ENCODE measurements at places on chromosomes 1 and 21. TPM values are rescaled to one million over a fixed set of nuclear protein-coding genes. Genes with fewer than 3 reads are reported as not detected.

The CRYBG2 gene
- total RNA-seq = 21.5 TPM

GRCh38 chr1:17932164-17932563 lies 175.4 kb upstream of the IGSF21 start:
- DNase-seq = no peak

DNA sequence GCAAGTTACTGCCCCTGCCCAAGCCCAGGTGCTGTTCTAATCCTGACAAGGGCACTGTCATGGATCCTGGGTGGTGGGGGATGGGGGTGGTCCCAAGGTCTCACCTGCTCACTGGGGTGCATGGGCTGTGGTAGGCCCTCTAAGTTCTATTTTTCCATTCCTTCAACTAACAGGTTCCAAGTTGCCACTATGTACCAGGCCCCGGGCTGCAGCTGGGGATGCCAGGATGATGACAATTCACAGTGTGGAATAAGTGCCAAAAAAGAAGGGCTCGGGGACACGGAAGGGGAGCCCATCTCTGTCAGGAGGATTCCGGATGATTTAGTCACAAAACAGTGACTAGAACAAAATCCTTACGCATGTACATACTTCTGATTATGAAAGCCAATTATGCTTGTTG lies 76.0 kb downstream of the STUM start:
- DNase-seq = no peak

DNA sequence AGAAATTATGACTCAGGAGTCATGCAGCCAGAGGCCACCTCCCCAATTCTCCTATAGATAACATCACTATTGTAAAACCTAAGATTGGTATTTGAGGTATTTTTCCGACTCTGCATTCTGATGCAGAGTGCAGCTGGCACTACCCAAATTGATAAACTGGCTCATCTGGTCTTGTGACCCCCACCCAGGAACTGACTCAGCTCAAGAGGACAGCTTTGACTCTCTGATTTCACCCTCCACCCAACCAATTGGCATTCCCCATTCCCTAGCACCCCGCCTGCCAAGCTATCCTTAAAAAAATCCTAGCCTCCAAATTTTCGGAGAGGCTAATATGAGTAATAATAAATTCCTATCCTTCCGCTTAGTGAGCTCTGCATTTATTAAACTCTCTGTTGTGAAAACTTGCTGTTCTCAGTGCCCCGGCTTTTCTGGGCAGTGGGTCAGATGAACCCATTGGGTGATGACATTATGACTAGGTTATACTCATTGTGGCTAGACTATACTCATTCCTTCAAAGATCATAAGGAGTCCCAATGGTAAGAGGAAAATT lies 39.4 kb upstream of the EPS15 start:
- DNase-seq = no peak

The OR10J1 gene
- not detected for total RNA-seq

DNA sequence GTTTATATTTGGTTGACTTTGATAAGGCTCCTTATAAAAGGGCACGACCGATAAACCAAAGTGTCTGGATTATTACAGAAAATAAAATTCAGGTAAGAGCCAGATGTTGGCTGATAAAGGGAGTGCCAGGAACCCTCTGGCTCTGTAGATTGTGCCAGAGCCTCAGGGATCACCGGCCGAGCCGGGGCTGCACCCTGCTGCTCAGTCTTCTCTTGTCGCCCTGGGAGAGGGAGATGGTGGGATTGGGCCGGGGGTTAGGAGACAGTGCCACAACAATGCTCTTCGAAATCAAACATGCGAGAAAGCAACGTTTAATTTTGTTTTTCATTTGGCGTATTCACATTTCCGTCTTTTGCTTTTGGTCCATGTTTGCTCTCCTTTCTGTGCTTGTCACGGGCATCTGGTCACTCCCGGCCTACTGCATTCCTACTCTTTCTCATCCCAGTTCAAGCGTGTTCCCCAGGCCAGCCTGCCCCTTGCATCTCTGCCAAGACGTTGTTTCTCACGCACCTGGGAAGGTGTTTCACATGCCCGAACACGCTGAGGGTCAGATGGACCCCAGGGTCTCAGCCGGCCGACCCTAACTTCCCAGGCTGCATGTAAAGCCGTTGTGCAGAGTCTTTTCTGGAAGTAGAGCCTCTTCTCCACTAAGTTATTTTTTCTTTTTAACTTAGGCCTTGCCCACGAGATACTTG lies 18.8 kb upstream of the C2CD2 start:
- DNase-seq = no peak

DNA sequence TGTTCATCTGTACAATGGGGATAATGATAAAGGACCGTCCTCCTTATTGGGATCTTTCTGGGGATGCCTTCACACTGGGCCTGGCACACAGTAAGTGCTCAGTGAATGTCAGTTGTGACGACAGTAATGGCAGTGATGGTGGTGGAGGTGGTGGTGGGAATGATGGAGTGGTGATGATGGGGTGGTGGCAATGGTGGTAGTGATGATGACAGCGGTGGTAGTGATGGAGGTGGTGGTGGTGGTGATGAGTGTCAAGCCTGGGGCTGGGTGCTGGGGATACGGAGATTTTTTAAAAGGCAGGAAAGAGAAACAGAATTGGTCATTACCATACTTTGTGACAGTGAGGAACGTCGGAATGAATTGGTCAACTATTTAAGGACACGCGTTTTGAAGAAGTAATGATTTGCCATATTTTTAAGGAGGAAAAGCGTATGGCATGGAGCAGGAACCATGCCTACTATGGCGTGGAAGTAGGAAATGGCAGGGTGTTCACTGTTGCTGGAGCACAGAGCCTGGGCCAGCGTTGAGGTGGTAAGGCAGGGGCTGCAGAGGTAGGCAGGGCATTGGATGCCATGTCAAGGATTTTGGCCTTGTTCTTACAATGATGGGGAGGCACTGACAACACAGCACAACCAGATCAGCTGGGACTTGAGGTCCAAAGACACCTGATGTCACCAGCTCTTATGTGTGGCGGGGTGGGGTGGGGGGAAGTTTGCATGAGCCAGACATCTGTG lies 128.7 kb downstream of the ACTL8 start:
- DNase-seq = no peak

DNA sequence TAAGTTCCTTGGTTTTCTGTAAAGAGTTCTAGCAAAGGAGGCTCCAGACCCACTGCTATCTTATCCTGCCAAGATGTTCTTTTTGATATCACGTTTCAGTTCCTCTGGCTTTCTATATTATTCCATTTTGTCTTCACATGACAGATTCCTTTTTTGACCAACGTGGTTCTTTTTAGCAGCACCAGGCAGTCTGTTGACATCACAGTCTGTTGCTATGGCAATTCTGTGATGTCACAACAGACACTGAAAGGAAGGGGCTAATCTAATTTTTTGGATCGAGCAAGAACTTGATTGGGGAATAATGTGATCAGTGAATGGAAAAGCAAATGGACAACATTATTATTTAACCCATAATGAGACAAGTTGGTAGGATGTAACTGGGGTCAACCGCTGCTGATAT lies 64.5 kb upstream of the GOLT1A start:
- no peak for DNase-seq

The LRRC41 gene
- total RNA-seq = 53.6 TPM

DNA sequence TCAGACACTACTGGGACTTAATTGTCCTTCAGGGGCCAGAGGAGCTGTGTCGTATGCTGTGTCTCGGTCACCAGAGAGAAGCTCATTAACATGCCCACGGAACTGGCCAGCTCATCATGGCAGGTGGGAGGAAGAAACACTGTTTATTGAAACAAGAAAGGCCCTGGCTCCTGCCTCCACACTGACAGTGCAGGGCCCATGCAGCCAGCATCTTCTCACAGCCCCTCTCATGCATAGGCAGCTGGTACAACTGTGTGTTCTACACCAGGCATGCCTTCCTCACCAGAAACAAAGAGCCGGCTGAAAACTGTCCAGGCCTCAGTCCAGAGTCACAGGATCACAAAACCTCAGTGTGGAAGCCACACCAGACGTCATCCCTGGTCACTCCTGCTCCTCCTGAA lies 106.0 kb downstream of the UBE2U start:
- DNase-seq = no peak

DNA sequence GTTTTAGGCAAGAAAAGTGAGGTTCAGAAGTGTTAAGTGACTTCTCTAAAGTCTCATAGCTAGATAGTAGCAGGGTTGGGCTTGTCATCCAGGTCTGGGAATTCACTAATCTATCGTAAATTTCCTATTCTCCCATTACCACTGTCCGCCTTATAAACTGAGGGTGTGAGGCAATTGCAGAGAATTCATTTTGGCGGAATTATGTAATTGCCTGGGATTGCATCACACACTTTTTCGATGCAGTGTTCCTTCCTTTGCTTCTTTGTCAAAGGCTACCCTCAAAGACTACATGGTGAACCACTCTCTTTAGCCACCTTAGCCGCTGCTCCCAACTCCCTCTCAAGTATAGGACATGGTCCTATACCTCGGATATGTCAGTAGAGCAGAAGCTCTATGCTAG lies 19.1 kb downstream of the SELP start:
- no peak for DNase-seq

DNA sequence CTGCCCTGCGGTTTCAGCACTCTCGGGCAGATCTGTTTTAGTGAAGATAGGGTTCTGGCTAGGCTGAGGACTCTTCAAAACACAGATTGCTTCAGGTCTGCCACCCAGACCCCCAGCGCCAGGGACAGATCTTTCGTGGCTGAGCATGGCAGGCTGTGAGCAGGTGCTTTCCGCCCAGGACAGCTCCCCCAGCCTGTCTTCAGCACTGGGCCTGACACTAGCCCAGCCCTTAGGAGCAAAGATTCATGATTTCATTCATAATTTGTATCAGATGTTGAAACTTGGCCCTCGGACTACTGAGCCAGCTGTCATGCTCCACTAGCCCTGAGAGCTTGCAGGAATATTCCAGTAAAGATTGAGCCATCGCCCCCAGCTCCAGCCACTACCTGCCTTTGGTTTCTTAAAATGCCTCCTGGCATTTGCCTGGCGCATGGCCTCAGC lies 5.9 kb downstream of the ADPRS start:
- DNase-seq = no peak

DNA sequence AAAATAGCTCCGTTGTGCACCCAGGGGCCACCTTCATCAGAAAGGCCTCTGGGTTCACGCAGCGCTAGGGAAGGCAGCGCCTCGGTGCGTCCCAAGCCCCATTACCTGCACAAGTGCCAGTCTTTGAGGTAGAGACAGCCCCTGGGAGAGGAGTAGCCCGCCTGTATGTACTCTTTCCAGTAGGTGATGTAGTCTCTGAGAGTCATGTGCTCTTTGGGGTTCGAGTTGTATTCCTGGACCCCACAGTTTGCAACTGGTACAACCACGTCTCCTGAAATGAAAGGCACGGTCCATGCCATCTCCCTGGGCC lies 601 bp downstream of the JMJD4 start:
- peak; percentile 21 for DNase-seq

- no peak for DNase-seq
These were observed 34.2 kb downstream of the NEK2 start for GRCh38 chr1:211641044-211641800.

- no peak for DNase-seq
These were observed 6.3 kb downstream of the ATF6 start for GRCh38 chr1:161772397-161772796.

DNA sequence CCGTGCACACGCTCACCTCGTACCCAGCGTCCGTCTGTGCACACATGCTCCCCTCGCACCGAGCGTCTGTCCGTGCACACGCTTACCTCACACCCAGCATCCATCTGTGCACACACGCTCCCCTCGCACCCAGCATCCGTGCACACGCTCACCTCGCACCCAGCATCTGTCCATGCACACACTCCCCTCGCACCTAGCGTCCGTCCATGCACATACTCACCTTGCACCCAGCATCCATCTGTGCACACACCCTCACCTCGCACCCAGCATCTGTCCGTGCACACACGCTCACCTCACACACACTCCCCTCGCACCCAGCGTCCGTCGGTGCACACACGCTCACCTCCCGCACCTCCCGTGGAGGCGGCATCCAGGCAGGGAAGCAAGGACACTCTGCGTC lies 24.4 kb upstream of the COL18A1 start:
- no peak for DNase-seq

The SLAMF6 gene
- 0.61 TPM for total RNA-seq

DNA sequence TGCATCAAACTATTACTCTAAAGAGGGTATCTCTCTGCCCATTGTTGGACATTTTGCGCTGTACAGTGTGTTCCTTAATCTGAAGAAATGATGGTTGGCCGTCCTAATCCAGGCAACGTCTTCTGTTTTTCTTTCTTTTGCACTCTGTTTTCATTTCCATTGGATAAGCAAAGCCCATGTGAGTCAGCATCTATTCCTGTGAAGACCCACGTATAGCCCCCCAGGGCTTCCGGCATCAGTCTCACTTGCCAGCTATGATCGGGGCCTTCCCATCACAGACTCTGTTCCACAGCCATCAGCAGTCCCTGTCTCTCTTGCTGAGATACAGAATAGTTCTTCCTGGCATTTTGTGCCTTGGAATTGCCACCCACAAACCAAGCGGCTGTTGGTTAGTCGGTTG lies 29.2 kb upstream of the BRDT start:
- DNase-seq = no peak

GRCh38 chr1:160030657-160031364 lies 979 bp downstream of the PIGM start:
- no peak for DNase-seq

The LRRIQ3 gene
- 0.34 TPM for total RNA-seq

- no peak for DNase-seq
These were observed 3.2 kb upstream of the NUAK2 start for GRCh38 chr1:205324781-205325180.

DNA sequence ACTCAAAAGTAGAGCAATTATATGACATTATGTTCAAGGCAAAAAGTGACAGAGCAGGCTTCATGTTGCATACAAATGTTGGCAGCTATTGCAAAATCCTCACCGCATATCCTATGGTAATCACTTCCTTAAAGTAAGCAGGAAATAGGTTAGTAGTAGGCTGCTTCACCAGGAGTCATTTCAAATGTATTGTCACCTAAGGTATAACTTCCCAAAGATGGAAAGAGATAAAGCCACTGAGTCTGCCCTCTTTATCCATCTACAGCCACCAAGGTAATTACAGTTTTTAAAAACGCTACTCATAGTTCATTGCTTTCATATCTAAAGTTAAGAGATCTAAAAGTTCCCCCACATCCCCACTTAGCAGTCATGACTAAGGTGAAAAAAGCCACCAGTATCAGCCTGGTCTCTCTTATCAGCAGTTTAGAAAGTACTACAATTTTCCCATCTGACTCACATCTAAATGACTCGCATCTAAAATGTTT lies 31.6 kb upstream of the UBE2U start:
- no peak for DNase-seq

DNA sequence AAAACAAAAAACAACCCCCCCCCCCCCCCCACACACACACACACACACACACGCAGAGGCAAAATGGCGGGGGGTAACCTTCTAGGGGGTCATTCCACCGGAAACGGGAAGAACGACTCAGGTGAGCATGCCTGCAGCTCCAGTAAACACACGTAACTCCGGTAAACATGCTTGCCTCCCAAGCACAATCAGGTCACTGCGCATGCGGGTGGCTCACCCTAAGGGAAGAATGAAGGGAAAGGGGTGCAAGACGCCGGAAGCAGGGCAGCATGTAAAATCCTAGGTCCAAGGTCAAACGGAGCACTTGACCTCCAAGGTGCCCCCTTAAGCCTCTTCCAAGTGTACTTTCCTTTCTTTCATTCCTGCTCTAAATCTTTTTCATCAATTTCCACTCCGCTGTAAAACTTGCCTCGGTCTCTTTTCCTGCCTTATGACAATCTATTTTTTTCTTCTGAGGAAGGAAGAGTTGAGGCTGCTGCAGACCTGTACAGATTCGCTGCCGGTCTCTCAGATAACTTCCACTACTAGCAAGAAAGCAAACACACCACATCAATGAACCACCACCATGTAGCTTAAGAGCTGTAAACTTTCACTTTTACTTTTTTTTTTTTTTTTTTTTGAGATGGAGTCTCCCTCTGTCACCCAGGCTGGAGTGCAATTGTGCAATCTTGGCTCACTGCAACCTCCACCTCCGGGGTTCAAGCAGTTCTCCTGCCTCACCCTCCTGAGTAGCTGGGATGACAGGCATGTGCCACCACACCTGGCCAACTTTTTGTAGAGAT lies 21.0 kb upstream of the CBR3 start:
- peak; percentile 89 for DNase-seq

Measured in left colon (tissue), 2 donors.